ENCODE measurements at places on chromosomes 11 and 22.
A peak's percentile ranks its signal among the peaks of the same experiment; 100 is the strongest.

- no peak for DNase-seq
These were observed 10.5 kb downstream of the COMMD9 start for GRCh38 chr11:36278531-36279282.

DNA sequence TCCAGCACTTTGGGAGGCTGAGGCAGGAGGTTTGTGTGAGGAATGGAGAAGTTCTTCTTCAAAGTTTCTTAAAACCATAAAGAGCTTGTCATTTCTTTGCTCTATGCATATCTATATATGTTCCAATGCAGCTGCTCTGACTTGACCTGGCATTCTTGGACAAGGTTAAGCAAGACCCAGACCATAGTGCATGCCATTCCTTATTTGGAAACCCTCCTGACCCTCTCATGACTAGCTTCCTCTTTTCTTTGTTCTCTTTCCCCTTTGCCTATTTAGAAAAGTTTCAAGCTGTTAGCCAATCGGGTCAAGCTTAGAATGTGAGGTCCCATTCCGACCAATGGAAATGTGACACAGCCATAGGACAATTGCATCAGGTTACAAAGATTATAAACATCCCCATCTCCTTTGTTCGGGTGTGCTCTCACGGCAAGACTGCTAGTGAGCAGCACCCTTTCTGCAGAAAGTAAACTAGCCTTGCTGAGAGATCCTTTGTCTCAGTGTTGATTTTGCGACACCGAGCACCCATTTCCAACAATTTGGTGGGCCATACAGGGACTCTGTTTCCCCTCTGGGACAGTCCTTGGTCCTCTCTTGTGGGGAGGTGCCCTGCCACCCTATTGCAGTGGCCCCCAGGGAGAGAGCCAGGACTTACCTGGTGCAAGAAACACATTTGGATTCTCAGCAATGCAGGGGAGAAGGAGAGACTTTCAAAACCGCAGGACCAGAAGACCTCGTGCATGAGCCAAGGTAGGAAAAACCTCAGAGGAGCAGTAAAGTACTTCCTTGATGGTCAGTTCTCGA, 39.9 kb upstream of the ANO1 start:
- DNase-seq: no peak

DNA sequence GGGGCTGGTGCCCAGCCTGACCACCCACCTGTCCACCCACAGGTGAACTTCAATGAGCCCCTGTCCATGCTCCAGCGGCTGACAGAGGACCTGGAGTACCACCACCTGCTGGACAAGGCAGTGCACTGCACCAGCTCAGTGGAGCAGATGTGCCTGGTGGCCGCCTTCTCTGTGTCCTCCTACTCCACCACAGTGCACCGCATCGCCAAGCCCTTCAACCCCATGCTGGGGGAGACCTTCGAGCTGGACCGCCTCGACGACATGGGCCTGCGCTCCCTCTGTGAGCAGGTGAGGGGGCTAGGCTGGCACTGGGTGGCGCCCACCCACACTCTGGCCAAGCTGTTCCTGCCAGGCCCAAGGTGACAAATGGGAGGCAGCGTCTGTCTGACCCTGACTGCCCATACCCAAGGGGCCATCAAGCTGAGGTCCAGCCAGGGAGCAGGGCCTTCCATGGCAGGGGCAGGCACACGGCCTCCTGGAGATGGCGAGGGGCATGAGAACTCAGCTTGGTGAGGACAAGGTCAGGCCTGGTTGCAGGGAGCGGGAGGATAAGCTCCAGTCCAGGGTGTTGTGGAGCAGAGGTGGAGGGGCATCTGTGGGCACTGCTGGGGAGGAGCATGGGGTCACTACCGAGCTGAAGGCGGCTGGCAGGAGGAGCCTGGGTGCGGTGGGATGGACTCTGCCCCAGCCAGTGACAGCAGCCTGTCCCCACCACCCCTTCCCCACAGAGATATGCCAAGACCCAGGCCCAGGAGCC, 77.7 kb downstream of the MORC2 start:
- DNase-seq: peak; percentile 9

GRCh38 chr11:117259417-117259816, 26.9 kb downstream of the RNF214 start:
- DNase-seq: no peak

- no peak for DNase-seq
These were observed 8.5 kb upstream of the ADORA2A start for GRCh38 chr22:24418786-24419474.

DNA sequence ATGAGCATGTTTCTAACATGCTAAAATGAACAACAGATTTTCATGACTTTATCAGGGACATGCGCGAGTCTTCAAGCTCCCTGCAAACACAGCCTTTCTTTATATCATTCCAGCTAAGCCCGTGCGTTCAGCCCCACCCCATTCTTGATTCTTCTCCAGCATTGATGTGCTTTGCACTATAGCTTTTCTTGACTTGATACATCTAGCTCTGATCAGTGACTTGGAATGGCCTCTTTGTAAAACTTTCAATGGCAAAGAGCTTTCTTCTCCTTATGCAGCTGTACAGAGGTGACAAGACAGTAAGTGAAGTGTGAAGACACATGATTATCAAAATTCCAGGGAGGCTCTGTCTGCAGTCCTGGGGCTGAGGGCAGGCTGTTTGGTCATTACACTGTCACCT, 561.0 kb downstream of the OPCML start:
- DNase-seq: no peak

GRCh38 chr11:83722392-83723119, 436.4 kb upstream of the CCDC90B start:
- no peak for DNase-seq

DNA sequence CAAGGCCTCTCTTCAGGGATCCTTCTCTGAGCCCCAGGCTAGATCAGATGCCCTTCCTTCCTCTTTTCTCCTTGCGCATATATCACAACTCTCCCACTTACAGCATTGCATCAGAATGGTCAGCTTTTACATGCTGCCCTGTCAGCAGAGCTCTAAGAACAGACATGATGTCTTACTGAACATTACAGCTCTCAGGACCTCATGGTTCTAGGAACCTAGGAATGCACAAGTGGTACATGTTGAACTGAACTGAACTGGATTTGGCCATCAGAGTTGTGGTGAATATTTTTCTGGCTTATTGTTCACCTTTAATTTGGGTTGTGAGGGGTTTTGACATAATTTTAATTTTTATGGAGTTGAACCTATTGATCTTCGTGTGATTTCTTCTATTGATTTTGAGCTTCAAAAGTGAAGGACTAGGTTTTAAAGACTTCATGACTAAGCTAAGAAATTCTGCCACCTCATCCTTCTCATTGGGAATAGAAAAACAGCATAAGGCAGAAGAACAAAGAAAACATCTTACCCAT, 37.7 kb upstream of the SPON1 start:
- DNase-seq: no peak
